Suppressor macrophage (primary cell): ENCODE measurements at places on chromosomes 4 and X.

- DNase-seq, result no peak
Observed at GRCh38 chr4:187075514-187075913, 351.9 kb upstream of the FAT1 start.

DNA sequence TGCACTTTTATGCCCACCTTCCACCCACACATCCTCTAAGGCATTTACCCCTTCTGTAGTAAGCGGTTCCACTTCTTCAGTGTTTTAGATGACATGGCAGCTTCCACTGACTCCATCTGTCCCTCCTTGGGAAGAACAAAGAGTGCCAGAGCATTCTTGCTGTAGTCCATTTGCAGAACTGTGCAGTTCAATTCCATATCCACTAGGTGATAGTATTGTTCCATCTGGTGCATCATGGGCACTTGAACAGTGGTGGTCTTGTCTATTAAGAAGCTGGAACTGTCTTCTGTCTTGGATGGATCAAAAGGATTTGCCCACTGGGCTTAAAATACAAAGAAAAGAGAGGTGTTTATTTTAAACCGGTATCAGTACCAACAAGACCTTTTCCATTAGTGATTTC lies 3.5 kb downstream of the SERPINA7 start:
- no peak for DNase-seq

GRCh38 chr4:16820329-16820728 lies 78.1 kb downstream of the LDB2 start:
- DNase-seq, result no peak

GRCh38 chrX:106286053-106286650 lies 118.0 kb downstream of the PWWP3B start:
- DNase-seq, result no peak

- DNase-seq, result peak; percentile 5
Observed at GRCh38 chrX:39897741-39898097, 200.0 kb downstream of the BCOR start.

GRCh38 chr4:147942729-147943128 lies 210.8 kb downstream of the ARHGAP10 start:
- DNase-seq, result peak; percentile 16

GRCh38 chr4:183392377-183392776 lies 52.1 kb upstream of the CDKN2AIP start:
- DNase-seq, result peak; percentile 85

DNA sequence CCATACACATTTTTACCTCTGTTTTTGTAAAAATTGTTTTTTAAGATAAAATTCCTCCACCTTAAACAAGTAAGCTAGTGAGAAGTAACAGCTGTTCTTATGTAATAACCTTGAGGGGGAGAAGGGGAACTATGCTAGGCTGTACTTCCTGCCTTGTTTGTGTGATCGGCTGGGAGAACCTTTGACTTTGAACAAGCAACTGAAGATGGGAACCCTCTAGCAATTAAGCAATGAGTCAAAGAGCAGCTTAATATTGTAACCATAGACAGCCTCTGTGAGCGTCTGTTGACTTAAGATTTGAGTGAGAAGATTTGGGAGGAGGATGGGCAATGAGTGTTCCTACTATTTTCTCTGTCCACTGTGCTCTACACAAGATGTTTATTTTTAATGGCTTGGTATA lies 135.1 kb downstream of the SCLT1 start:
- DNase-seq, result peak; percentile 88

GRCh38 chr4:78004270-78004669 lies 52.9 kb upstream of the FRAS1 start:
- no peak for DNase-seq

DNA sequence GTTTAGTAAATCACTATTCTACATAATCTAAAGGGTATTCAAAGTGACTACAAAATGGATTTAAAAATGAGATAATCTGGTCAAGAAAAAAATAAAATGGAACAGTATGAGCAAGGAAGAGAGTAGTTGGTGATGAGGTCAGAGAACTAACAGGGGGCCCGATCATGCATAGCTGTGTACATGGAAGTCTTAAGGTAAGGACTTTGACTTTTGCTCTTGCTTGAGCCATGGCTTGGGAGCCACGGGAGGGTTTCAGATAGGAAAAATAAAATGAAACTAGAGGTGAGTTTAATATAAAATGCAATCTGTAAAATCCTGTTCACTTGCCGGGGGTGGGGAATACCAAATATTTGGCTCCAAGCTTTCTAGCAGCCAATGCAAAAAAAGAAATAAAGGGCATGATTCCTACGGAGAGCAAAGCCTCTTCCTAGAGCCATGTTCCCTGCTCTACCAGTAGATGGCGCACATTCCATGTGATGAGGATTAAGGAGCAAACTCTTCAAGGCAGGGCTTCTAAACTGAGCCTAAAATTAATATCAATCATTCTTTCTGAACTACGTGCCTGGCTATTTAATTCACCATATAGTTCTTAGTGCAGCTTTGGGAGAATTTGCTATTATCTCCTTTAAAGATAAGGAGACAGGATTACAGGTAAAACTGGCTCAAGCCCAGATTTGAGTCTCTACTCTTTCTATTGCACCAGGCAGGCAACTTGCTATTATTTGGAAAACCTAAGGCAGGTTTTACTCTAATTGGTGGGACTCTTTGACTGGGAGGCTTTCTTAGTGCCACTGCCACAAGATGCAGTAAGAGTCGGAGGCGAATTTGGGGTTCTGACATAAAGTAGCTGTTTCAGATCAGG lies 6.8 kb upstream of the CLCN5 start:
- DNase-seq, result peak; percentile 38

DNA sequence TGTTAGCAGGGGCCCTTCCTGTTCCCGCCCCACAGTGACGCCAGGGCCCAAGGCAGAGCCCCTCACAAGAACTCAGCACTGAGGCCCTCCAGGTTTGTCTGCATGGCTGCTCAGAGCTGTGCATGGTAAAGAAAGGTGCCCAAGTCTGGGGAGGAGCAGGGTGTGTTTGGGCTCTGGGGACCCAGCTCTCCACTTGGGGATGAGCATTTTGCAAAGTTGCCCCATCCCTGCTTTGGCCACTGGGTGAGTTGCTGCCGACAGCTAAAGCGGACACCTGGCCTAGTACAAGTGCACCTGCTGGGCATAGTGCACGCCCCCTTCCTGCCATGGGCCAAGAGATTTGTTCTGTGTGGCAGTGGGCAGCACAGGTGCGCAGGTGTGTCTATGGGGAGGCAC lies 2.0 kb upstream of the MXD4 start:
- no peak for DNase-seq

DNA sequence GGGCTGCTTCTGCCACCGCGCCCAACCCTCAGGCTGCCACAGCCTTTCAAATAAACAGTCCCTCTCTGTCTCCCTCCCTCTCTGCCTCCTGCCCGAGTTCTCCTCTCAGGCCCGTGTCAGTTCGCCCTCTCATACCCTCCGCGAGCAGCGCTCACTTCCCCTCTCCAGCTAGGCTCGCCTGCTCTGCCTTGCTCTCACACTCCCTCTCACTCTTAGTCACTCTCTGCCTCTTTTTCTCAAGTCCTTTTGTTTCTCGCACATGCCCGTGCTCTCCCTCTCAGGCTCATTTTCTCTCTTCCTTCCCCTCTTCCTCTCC lies 3.2 kb downstream of the EFNB1 start:
- peak; percentile 66 for DNase-seq

- DNase-seq, result no peak
Observed at GRCh38 chrX:70022616-70023015, 27.1 kb downstream of the AWAT2 start.
